ENCODE measurements at places on chromosomes 1 and 21.

- no peak for DNase-seq
Observed at GRCh38 chr1:207414606-207415108, 39.5 kb upstream of the CR2 start.

GRCh38 chr1:15198684-15199083 is 45.1 kb downstream of the TMEM51 start:
- no peak for DNase-seq

DNA sequence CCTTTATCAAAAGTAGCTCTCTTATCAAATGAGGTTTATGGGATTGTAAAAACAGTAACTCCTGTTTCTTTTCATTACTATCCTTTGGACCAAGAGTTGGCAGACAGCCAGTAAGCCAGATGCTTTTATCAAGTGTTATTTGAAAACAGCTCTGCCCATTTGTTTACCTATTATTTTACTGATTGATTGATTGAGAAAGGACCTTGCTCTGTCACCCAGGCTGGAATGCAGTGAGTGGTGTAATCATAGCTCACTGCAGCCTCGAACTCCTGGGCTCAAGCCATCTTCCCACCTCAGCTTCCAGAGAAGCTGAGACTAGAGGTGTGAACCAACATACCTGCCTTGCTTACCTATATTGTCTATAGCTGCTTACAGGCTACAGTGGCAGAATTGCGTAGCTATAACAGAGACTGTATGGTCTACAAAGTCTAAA is 3.6 kb downstream of the PRKAB2 start:
- DNase-seq: no peak

- DNase-seq: no peak
Observed at GRCh38 chr1:7519181-7519860, 251.8 kb upstream of the VAMP3 start.

GRCh38 chr1:43577655-43578542 is 47.2 kb downstream of the PTPRF start:
- DNase-seq: no peak

- DNase-seq: no peak
Observed at GRCh38 chr1:183873642-183874041, 68.7 kb downstream of the RGL1 start.

- DNase-seq: no peak
Observed at GRCh38 chr1:40862008-40862863, at the start of gene CITED4. CITED4 (minus strand) TSS chr1:40862363; CDS start chr1:40862127, 236 bp downstream.

GRCh38 chr21:16279731-16280581 is 550.2 kb downstream of the USP25 start:
- DNase-seq: no peak

DNA sequence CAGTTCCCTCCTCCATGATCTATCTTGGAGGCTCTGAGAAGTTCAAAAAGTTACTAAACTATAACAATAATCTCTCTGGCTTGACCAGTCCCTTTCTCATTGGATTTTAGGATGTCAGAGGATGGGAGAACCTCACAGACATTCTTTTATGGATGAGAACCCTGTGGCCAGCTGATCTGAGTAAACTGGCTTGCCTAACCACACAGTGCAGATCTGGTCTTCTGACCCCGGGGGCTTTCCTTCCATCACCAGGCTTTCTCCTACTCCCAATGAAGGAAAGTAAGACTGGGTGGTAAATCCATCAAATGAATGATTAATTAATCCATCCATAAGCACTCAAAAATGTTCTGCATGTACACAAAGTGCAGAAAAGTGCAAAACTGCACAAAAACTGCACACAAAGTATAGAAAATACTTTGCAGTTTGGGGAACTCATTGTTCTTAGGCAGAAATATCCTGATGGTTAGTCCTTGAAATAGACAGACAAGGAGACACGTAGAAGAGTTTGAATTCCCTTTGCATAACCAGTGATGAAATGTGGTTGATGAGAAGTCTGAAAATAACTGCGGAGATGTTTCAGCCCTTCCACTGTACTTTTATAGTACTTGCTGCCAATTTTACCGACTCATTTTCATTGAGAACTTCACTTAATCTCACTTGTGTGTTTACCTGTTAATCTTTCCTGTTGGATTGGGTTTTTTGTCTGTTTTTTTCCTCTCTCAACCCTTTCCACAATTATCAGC is 2.5 kb upstream of the F3 start:
- DNase-seq: no peak

- DNase-seq: no peak
Observed at GRCh38 chr21:31211836-31212235, 132.2 kb downstream of the TIAM1 start.

GRCh38 chr1:61287734-61288133 is 205.4 kb downstream of the NFIA start:
- no peak for DNase-seq
